Stimulated activated CD8-positive, alpha-beta memory T cell treated with anti-CD3 and anti-CD28 coated beads, Interleukin-2, amount 100 ng/mL, for 48 hours (primary cell): ENCODE measurements at places on chromosomes 5 and 9.

DNA sequence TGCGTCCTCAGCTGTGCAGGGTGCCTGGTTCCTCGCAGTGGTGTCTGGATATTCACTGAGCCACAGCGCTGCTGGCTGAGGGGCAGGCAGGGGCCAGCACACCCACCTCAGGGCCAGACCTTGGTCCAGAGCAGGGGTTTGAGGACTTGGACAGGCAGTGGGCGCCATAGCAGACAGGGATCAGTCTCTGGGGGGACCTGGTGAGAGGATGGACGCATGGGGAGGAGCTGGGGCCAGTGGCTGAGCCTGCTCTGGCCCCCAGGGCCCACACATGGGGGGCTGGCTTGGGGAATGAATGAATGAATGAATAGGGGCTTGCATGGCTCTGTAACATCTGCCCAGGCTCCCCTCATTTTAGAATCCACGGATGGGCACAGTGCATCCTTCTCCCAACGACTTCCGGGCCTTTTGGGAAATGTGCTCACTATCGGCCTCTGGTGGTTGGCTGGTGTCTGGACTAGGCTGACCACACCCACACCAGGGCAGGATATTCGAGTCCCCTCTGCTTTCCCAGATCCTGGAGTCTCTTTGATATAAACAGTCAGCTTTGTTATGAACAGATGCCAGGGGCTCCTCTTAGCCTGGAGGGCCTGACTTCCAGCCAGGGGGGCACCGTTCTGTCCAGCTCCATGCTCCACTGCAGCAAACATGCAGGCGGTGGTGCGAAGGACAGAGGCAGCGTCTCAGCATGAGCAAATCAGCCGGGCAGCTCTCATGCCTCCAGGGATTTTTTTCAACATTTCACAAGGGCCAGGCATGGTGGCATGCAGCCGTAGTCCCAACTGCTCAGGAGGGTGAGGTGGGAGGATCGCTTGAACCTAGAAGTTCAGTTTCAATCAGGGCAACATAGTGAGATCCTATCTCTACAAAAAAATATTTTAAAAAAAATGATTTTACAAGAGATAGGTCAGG, 62.6 kb downstream of the NEK6 start:
- peak; percentile 27 for DNase-seq

DNA sequence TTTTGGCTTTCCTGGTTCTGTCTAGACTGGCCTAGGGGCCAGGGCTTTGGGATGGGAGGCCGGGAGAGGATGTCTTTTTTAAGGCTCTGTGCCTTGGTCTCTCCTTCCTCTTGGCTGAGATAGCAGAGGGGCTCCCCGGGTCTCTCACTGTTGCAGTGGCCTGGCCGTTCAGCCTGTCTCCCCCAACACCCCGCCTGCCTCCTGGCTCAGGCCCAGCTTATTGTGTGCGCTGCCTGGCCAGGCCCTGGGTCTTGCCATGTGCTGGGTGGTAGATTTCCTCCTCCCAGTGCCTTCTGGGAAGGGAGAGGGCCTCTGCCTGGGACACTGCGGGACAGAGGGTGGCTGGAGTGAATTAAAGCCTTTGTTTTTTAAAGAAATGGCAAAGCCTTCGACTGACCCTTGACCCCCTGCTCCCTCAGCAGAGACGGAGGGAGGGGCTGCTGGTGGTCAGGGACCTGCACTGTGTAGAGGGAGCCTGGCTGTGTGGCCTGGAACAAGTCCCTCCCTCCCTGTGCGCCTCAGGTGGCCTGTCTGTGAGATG, 11.1 kb downstream of the FPGS start:
- DNase-seq, result no peak

DNA sequence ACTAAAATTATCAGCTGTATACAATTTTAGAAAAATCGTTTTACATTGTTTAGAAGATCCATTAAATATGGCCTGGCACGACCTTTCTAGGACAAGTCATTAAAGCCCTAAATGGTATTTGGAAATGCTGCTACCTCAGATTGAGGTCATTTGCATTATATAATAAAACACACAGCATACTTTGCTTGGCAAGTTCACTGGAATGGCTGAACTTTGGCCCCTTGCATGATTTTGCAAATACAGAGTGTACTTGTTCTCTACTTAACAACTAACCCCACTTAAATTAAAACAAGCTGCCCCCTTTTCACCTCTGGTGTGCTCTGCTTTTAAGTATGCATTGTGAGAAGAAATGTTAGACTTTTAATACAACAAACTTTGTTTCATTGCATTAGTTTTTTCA, 860.1 kb downstream of the PTPRD start:
- DNase-seq, result no peak

GRCh38 chr5:171023508-171023907, 161.7 kb downstream of the RANBP17 start:
- DNase-seq, result no peak

DNA sequence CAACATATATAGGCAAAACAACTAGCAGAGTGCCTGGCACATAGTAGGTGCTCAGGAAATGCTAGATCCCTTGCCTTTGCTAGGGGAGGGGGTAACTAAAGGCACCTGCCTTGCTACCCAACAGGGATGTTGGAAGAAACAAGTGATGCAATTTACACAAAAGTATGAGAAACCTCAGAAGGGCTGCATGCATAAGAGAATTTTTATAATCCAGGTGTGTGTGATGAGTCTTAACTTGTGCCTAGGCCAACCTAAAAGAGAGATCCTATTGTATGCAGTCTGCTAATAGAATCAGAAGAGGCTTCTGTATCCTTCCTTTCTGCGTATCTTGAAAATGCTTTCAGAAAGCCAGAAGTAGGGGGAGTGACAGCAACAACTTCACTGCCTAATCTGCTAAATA, 135.9 kb downstream of the SLIT3 start:
- DNase-seq, result no peak

- no peak for DNase-seq
Measured at GRCh38 chr9:127027694-127028093, 94.7 kb downstream of the ANGPTL2 start.

GRCh38 chr5:40986666-40987065, 77.4 kb downstream of the C7 start:
- DNase-seq, result no peak

GRCh38 chr9:136670576-136671253, 8.0 kb downstream of the EGFL7 start:
- DNase-seq, result no peak

GRCh38 chr9:10080012-10080411, 532.8 kb downstream of the PTPRD start:
- DNase-seq, result no peak

DNA sequence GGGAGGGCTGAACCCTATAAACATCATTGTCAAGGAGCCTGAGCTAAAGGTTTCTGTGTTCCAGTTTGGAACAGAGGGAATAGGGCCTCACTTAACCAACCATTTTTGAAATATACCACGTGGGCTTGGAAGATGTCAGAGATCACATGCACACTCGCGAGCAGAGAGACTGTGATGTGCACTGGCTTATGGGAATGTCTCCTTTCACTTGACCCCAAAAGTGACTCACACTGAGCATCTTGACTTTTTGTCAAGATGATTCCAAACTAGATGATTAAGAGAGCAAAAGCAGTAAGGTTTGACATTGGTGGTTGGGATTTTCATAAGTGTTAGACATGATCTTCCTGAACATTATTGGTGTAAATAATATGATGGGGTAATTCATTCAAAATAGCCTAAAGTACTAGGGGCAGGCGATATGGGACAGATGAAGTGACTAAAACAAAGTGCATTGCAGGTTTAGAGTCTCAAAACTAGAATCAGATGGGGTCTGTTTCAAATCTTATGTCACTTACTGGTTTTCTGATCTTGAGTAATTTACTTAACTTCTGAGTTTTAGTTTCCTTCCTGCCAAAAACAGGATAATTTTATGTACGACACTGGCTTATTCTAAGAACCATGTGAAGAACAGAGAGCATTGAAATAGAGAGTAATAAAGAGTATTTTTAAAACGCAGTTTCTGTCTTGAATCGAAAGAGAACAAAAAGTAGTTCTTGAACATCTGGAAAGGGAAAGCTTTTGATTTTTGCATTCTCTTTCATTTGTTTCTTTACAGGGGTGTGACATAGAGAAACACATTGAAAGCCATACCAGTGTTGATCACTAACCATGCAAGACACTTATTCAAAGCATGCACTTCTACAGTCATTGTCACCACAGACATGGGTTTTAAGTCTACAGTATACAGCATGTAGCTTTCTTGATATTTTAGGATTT, 383.0 kb downstream of the DIRAS2 start:
- DNase-seq, result no peak

- DNase-seq, result no peak
Measured at GRCh38 chr9:129650680-129651235, 8.8 kb upstream of the ASB6 start.

DNA sequence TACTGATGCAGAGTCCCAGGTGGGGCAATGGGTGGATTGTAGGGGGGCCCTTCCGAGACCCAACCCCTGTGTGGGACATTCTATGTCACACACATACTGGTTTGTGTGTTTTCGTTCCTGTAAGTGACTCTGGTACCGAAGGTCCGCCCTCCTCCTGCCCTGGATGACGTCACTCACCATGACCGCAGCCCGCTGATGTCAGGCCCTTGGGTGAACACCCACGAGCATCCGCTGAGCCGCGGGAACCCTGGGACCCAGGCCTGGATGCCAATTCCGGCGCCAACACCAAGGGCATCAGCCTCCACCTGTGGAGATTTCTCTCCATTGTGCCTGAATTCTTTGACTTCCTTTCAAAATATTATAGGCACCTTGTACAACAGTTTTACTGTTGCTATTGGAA, 184.3 kb downstream of the MTRR start:
- no peak for DNase-seq
